ENCODE measurements at places on chromosomes 5 and 9. TPM values are rescaled to one million over a fixed set of nuclear protein-coding genes. Genes with fewer than 3 reads are reported as not detected.

The SYNPO gene
- 8.4 TPM for total RNA-seq

The IL13 gene
- total RNA-seq, result not detected

The RASGEF1C gene
- 0.29 TPM for total RNA-seq

The SLC25A48 gene
- not detected for total RNA-seq

The TRAF1 gene
- 0.15 TPM for total RNA-seq

The CLIC3 gene
- total RNA-seq, result 1.4 TPM

The ZFP37 gene
- total RNA-seq, result not detected

The SIT1 gene
- total RNA-seq, result not detected

The IFNE gene
- total RNA-seq, result 0.33 TPM

The LCN10 gene
- not detected for total RNA-seq

The MED22 gene
- total RNA-seq, result 24.5 TPM

The CCNO gene
- total RNA-seq, result 5.3 TPM

The SNCB gene
- total RNA-seq, result 2.1 TPM

The RGMB gene
- 31.1 TPM for total RNA-seq

The NHP2 gene
- 649 TPM for total RNA-seq

The SLC6A3 gene
- not detected for total RNA-seq

The WDR41 gene
- total RNA-seq, result 13.5 TPM

The QRFP gene
- not detected for total RNA-seq

The CDKN2B gene
- 32.7 TPM for total RNA-seq

The THBS4 gene
- total RNA-seq, result not detected

The DDX4 gene
- total RNA-seq, result not detected

Measured in PC-3 (cell line).